ENCODE measurements at places on chromosomes 2 and 18.

GRCh38 chr2:236915726-236916125, 170.0 kb upstream of the COPS8 start:
- no peak for DNase-seq

- DNase-seq, result no peak
Observed at GRCh38 chr18:57436965-57437333, 1.8 kb downstream of the ONECUT2 start.

DNA sequence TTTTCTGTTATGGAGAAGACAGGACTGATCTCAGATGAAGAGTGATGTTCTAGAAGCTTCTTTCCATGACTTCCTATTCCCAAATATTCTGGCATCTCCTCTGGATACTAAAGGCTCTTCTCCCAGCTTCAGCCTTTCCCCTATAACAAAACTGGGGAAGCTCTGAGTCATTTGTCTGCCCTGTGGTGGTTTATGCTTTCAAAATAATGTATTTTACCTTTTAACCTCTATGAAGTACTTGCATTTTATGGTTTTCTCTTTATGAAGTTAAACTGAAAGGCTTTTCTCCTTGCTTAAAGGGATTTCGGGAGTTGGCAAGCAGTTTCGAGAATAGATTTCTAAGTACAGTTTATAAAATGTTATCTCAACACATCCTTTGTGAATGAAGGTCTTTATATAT, 104.4 kb downstream of the TANC1 start:
- DNase-seq, result no peak

DNA sequence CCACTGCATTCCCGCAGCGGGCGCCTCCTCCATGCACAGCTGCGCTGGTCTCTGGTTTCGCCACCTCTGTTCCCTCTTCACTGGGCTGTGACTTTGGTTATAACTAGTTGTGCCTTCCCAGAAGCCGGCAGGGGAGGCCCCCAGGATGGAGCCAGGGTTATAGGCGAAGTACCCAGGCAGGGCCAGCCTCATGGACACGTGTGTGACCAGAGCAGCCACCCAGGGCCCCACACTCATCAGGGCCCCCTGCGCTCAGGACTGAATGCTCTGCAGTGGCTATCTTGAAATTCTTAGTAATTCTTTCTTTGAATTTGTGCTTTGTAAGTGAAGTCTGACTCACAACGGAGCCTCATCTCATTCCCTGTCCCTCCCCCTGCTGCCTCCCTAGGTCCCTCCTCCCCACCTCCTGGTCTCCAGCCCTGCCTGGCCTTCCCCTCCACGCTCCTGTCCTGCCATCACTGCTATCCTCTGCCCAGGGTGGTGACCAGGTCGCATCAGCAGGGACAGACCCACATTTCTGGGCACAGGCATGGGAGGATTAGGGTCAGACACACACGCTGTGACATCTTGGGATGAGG, 38.1 kb upstream of the LBH start:
- no peak for DNase-seq

GRCh38 chr2:45337481-45337880, 273.6 kb downstream of the SRBD1 start:
- no peak for DNase-seq

DNA sequence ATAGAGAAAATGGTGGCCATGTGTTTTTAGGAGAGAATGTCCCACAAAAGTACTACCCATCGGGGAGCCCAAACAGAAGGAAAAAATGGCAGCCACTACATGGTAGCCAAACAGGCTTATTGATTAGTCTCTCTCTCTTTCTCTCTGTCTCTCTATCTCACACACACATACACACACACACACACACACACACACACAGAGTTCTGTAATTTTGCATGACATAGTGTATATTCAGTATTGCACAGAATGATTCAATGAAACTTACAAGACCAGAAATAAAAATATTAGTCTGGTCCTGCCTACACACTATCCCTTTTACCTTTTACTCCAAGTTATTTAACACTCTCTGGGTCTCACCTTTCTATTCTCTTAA, 124.8 kb upstream of the SLC39A10 start:
- DNase-seq, result no peak

DNA sequence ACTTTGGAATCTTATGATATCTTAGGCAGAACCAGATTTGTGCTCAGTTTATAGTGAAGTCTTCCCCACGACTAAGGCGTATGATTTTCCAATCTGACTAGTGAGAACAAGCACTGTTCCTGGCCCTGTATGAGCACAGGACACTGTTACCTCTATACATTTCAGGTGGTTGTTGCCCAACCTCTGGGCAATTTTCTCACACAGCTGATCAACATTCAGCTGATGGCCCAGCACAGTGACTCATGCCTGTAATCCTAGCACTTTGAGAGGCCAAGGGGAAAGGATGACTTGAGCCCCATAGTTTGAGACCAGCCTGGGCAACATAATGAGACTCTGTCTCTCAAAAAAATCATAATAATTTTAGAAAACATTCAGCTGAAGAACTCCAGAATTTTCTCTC, 119.5 kb downstream of the ASXL3 start:
- no peak for DNase-seq

DNA sequence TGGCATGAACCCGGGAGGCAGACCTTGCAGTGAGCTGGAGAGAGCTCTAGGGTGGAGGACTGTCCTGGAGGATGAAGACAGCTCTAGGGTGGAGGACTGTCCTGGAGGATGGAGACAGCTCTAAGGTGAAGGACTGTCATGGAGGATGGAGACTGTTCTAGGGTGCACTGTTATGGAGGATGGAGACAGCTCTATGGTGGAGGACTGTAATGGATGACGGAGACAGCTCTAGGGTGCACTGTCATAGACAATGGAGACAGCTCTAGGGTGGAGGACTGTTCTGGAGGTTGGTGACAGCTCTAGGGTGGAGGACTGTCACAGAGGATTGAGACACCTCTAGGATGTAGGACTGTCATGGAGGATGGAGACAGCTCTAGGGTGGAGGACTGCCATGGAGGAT, 21.1 kb upstream of the KCNG2 start:
- DNase-seq, result no peak

GRCh38 chr2:161004379-161004778, 155.8 kb upstream of the TANK start:
- no peak for DNase-seq

DNA sequence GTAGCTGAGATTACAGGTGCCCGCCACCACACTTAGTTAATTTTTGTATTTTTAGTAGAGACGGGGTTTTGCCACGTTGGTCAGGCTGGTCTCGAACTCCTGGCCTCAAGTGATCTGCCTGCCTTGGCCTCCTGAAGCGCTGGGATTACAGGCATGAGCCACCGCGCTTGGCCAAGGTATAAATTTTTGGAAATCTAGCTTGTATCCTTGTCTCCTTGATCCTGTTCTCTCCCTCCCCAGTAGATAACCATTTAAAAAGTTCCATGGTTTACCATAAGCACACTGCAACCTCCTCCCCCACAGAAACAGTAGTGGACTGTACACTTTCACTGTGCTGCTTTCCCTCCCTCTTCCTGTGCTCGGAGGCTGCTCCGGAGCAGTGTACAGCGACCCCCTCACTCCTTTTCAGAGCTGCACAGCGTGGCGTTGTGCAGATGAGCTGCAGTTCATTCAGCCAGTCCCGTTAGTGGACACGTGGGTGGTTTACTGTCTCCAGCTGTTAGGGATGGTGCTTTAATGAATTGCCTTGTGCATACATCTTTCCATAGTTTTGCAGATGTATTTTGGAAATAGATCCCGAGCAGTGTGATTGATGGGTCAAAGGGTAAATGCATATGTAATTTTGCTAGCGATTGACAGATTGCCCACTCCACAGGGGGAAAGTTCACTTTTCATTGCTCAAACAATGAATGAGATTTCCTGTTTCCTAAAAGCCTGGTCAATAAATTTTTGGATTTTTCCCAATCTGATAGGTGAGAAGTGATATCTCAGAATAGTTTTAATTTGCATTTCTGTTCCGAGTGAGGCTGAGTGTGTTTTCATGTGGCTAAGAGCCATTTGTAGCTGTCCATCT, 14.8 kb downstream of the ASB1 start:
- no peak for DNase-seq

DNA sequence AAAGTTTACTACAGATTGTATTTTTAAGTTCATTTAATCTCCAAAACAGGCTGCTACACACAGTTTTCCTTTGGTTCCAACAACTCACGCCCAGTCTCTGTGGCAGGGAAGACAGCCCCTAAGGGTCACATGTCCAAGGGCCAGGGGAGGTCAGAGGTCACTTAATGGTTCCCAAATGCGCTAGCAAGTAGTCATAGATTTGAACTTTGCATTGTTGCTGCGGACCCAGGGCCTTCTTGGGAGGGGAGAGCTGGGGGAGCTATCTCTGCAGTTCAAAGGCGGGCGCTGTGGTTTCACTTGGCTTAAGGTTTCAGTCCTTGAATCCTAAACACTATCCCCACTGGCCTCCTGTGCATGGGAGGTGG, 74.8 kb upstream of the ZNF532 start:
- DNase-seq, result no peak

GRCh38 chr2:133422931-133423351, 145.3 kb downstream of the NCKAP5 start:
- no peak for DNase-seq

DNA sequence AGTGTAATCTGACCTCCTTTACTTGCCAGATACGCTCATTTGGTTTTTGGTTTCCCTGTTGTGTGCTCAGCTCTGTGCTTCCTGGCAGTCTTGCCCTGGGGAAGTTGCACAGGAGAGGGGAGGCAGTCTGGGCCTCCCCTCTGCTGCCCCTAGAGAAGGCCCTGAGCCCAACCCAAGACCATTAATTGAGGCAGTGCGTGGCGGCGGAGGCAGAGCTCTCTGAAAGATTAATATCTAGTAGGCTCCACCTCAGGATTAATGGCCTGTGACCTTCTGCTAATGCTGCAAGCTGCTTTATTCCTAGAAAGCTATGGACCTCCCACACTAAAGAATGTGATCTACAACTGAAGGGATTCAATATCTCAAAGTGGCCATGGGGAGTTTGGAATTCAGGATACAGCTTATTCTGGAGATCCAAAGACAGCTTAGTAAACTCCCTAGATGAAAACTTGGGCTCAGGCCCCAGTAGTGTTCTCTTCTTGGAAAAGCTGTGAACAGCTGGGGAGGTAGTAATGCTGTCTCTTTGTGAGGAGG, 41.4 kb upstream of the MAPRE2 start:
- DNase-seq, result no peak

- no peak for DNase-seq
Observed at GRCh38 chr2:219210886-219211362, 4.3 kb downstream of the ZFAND2B start.

GRCh38 chr2:27041752-27042151, 9.0 kb downstream of the TMEM214 start:
- DNase-seq, result no peak

DNA sequence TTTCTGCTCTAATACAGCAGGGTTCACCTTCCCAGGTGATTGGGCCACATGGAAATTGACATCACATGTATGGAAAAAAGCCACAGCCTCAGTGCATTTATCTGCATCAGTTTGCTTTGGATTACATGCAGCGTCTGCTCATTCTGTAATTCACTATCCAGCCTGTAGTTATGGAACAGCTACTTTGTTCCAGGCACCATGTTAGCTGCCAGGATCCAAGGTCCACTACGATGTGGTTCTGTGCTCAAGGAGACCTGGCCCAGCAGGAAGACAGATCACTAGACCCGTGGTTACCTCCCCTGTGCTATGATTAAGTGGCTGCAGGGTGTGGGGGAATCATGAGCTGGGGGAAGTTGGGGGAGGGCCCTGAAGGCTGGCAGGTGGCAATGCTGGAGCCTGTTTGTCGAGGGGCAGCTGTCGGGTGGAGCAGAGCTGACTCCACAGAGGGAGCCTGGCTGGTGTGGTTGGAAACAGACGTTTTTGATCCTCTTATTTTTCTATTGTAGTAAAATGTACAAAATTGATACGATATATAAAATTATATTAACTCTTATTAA, 58.6 kb downstream of the TSHZ1 start:
- DNase-seq, result no peak

DNA sequence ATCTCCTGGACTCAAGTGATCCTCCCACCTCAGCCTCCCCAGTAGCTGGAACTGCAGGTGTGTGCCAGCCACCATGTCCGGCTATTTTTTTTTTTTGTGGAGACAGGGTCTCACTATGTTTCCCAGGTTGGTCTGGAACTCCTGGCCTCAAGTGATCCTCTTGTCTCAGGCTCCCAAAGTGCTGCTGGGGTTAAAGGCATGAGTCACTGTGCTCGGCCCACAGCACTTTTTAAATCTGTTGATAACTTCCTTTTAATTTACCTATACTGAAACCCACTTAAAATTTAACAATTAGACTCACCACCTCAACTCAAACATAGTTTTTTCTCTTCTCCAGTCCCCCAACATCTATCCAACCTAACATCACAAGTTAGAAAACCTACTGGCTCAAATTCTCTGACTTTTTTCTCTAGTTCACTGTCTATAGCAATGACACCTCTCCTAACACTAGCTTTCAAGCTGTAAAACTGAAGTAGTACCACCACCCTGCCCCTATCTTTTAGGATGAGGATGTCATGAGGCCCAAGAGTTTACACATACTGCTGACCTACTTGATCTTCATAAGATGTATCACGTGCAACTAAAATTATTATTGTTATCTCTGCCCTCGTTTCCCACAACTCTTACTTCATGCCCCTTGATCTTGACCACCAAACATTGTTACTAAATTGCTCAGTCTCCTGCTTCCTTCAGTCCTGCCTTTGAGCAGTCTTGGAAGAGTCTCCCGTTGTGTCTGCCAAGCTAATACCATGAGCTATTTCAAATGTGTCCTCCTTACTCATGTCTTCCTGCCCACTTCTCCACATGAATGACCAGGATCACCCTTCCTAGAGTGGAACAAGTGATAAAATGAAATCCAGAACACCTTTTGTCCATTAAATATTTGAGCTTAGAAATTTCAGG, 142.3 kb upstream of the ZFP36L2 start:
- DNase-seq, result no peak

DNA sequence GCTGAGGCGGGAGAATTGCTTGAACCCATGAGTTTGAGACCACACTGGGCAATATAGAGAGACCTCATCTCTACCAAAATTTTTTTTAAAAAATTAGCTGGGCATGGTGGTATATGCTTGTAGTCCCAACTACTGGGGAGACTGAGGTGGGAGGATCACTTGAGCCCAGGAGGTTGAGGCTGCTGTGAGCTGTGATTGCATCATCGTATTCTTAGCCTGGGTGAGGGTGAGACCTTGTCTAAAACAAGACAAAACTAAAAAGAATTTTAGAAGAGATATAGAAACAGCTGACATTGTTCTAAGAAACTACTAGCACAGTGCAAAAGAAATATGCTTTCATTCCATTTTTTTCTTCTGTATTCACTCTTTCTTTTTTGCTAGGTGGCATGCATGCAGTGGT, 298.4 kb downstream of the NYAP2 start:
- DNase-seq, result no peak

- no peak for DNase-seq
Observed at GRCh38 chr18:49584394-49584793, 22.5 kb downstream of the LIPG start.

- no peak for DNase-seq
Observed at GRCh38 chr18:62328586-62329525, 3.7 kb downstream of the TNFRSF11A start.
